ENCODE measurements at places on chromosomes 12 and 14.
A peak's percentile ranks its signal among the peaks of the same experiment; 100 is the strongest.

- H3K27me3 ChIP-seq, result no peaks in the 10 kb centered on the region
- H3K36me3 ChIP-seq, result no peaks in the 10 kb centered on the region
- no peak overlapping the region for H3K4me3 ChIP-seq
These were observed 79.9 kb downstream of the HEATR5A start for GRCh38 chr14:31340297-31341063.

GRCh38 chr12:107436376-107436775 lies 249.2 kb upstream of the PWP1 start:
- no peaks in the 10 kb centered on the region for H3K4me1 ChIP-seq
- no peak overlapping the region for H3K27ac ChIP-seq
- no peaks in the 10 kb centered on the region for H3K36me3 ChIP-seq
- DNase-seq, result peak; percentile 6

GRCh38 chr12:1171657-1172408 lies 180.8 kb downstream of the ERC1 start:
- H3K27ac ChIP-seq, result peak overlapping the region; percentile 76
- H3K27me3 ChIP-seq, result no peaks in the 10 kb centered on the region
- DNase-seq, result peak; percentile 48

- peaks cover 10% of the 10 kb centered on the region for H3K4me1 ChIP-seq
- no peak overlapping the region for H3K4me3 ChIP-seq
- DNase-seq, result no peak
- H3K36me3 ChIP-seq, result no peaks in the 10 kb centered on the region
- no peaks in the 10 kb centered on the region for H3K27me3 ChIP-seq
These were observed 3.4 kb downstream of the CKB start for GRCh38 chr14:103519043-103519836.

GRCh38 chr12:39074063-39074462 lies 168.7 kb upstream of the CPNE8 start:
- DNase-seq, result no peak
- H3K36me3 ChIP-seq, result no peaks in the 10 kb centered on the region
- H3K27ac ChIP-seq, result no peak overlapping the region

- H3K4me3 ChIP-seq, result no peak overlapping the region
- no peaks in the 10 kb centered on the region for H3K4me1 ChIP-seq
- peaks cover 5% of the 10 kb centered on the region for H3K27me3 ChIP-seq
- H3K27ac ChIP-seq, result no peak overlapping the region
- no peaks in the 10 kb centered on the region for H3K36me3 ChIP-seq
- DNase-seq, result no peak
These were observed 77.2 kb downstream of the NKX2-1 start for GRCh38 chr14:36442824-36443241.

DNA sequence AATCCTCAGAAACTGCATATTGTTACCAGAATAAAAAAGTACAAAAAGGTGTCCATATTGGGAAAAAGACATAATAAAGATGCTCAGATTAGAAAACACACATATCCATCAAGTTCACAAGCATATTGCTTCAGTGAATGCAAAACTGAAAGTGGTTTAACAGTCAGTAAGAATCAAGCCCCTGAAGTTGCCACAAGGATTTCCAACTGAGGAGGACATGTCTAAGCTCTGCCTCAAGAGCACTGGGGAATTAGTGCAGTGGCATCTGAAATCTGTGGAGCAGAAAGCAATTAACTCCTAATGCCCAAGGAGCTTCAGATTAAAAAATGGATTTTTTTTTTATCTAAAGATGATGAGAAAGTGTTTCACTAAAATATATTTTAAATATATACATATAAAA lies 113.2 kb downstream of the DENND5B start:
- H3K4me3 ChIP-seq, result no peak overlapping the region
- no peak overlapping the region for H3K27ac ChIP-seq
- peaks cover 14% of the 10 kb centered on the region for H3K36me3 ChIP-seq
- H3K4me1 ChIP-seq, result no peaks in the 10 kb centered on the region
- DNase-seq, result no peak
- no peaks in the 10 kb centered on the region for H3K27me3 ChIP-seq
